ENCODE measurements at places on chromosomes 13 and 19. TPM values are rescaled to one million over a fixed set of nuclear protein-coding genes. Genes with fewer than 3 reads are reported as not detected.

DNA sequence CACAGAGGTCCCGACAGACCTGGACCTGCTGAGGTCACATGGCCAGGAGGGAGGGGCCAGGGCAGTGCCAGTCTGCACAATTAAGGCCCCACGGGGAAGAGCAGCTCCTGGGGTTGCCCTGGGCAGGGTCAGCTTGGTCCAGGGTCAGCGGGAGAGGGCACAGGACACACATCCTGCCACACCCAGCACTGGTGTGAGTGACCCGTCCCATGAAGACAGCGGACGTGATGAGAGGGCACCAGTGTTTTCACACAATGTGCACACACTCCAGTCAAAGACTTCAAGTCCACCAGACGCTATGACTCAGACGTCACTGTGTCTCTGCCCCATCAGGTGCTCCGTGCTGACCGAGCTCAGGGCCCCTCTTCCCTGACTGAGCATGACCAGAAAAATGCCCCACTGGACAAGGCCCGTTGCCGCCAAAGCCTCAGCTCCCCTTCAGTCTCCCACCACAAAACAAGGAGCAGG lies 4.2 kb downstream of the TMEM259 start:
- no peak for DNase-seq

GRCh38 chr13:41411522-41411921 lies 45.8 kb upstream of the RGCC start:
- DNase-seq = no peak

- DNase-seq = no peak
Observed at GRCh38 chr13:95502216-95502615, 50.3 kb upstream of the CLDN10 start.

- no peak for DNase-seq
Observed at GRCh38 chr13:94261163-94261562, 218.3 kb downstream of the DCT start.

DNA sequence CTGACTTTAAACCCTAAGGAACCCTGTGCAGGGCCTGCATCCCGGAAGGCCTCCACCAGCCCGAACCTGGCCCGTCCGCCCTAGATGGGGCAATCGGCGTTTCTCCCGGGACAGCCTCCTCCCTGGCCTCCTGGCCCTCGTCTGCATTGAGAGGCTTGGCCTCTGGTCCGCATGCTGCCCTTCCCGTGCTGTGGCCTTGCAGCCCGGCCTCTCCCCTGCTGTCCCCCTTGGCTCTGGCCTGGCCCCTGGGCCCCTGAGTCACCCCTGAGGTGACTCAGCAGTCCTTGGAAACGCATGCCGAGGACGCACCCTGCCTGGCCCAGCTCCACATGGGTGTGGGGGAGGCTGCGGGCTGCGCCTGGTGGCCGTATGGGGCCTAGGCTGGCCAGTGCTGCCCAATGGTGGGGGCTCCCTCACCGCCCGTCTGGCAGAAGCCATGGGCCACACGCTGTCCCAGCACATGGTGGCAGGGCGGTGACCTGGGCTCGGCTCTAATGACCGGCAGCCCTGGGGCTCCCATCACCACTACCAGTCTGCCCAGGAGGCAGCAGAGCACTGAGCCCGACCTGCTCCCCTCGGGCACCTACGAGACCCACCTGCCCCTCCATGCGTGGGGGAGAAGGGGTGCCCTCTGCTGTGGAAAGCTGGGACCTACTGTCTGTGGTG lies 25.7 kb downstream of the SH3GL1 start:
- no peak for DNase-seq

- no peak for DNase-seq
Observed at GRCh38 chr13:41941174-41941573, 19.7 kb downstream of the VWA8 start.

- DNase-seq = no peak
Observed at GRCh38 chr13:66886264-66886663, 343.9 kb downstream of the PCDH9 start.

- DNase-seq = no peak
Observed at GRCh38 chr13:31227063-31227462, 27.3 kb downstream of the B3GLCT start.

DNA sequence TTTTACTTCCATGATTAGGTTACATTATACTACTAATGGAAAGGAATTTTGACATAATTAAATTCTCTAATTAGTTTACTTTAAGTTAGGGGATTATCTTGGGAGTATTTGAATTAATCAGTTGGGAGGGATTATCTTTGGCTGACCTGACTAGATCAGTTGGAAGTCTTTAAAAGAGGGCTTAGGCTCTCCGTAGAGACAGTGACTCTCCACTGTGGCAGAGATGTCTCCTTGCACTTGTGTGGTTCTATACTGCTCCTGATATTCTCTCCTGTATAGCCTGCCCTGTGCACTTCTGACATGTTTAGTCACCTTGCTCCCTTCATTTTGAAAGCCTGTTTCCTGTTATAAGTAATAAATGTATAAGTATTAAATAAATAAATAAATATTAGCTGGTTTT lies 1612.3 kb upstream of the PRR20A start:
- DNase-seq = no peak

- DNase-seq = no peak
Observed at GRCh38 chr19:52442179-52442578, 11.2 kb upstream of the ZNF578 start.

- DNase-seq = no peak
Observed at GRCh38 chr13:29448174-29448573, 147.3 kb downstream of the SLC7A1 start.

DNA sequence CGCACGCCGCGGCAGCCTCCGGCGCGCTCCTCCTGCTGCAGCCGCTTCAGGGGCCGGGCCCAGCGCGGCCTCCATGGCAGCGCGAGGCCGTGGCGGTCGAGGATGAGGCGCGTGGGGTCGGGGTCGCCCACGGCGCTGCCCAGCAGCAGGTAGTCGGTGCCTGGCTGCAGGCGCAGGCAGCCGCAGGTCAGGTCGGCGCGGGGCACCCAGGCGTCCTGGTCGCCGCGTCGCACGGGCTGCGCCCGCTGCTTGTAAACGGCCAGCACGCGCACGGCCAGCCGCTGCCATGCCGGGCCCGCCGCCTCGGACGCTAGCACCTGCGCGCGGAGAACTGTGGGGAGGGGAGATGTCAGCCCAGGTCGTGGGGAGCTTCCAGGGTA lies 11.1 kb downstream of the NTN5 start:
- no peak for DNase-seq

DNA sequence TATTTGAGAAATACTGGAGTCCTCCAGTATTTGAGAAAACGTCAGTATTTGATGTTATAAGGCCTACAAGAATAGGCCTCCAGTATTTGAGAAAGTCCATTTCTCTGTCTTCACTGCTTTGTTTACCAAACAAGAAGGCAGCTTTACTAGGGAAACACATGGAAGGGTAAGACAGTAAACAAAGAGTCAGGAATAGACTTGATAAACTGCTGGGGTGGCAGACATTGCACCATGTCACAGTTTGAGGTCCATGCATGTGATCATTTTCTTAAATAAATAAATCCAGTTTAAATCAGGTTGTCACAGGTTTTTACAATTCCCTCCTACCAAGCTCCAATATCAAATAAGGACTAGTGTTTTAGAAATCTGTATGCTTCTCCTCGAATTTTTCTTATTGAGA lies 1431.0 kb upstream of the SPRY2 start:
- no peak for DNase-seq

GRCh38 chr13:49838989-49839388 lies 46.5 kb upstream of the KPNA3 start:
- DNase-seq = no peak

DNA sequence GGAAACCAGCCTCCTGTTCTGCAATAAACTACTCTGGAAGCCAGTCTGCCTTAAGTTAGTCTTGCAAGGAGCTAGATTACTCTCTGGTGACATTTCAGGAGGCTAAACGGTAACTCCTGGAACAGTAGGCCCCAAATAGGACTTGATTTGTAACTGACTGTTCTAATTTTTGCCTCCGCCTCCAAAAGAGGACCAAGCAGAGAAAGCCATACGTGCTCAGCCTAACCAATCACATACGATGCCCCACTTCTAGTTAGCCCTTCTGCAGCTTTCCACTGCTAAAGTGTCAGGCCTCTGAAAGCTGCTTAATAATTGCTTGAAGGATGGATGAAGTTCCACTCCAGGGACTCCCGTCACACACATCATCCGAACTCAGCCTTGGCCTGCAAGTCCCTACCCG lies 744 bp downstream of the ZNF805 start:
- DNase-seq = no peak

- no peak for DNase-seq
Observed at GRCh38 chr13:23770973-23771372, 118.2 kb downstream of the MIPEP start.

GRCh38 chr13:35162420-35162819 lies 220.3 kb downstream of the NBEA start:
- DNase-seq = no peak

- DNase-seq = no peak
Observed at GRCh38 chr13:113848431-113849260, 15.2 kb downstream of the GAS6 start.

DNA sequence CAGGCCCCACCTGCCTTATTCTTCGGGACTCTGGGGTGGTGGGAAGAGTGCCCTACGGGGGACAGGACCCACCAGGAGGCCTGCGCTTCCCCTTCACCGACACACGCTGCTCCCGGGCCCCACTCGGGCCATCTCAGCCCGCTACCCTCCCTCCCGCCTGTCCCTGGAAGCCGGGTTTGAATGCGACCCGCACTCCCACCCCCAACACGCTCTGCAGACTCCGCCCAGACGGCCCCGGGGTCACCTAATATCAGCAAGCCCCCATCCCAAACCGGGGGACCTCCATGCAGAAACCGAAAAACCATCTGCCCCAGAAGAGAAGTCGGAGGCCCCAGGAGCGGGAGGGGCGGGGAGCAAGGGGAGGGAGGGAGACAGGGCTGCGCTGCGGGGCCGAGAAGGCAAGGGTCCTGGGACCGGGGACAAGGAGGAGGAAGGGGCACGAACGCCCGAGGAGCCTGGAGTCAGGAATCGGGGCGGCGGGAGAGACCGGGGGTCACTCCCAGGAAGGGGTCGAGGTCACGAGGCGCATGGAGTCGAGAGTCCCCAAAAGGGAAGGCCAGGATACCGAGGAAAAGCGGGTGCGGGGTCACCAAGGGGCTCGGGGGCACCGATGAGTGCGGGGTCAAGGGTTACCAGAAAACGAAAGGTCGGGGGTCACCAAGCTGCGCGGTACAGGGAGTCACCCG lies 766 bp downstream of the SBNO2 start:
- DNase-seq = peak; percentile 33

- DNase-seq = no peak
Observed at GRCh38 chr13:29439601-29440388, 155.7 kb downstream of the SLC7A1 start.

DNA sequence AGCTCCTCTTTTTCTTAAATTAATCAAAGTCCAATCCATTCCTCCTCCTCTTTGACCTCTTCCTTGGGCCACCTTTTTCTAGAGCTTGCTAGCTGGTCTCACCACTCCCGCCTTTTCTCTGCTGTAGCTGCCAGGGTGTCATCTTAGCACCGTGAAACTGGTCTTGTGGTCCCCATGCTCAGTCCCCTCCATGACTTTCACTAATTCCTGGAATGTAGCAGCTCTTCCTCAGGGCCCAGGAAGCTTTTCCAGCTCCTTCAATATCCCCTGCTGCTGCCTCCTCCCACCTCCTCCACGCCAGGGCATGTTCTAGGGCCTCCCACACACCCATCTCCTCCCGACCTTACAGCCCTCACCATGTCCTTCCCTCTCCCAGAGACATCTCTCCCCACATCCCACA lies 222.2 kb downstream of the MYO16 start:
- DNase-seq = no peak

GRCh38 chr19:19461306-19461670 lies 54.1 kb downstream of the TSSK6 start:
- DNase-seq = no peak

DNA sequence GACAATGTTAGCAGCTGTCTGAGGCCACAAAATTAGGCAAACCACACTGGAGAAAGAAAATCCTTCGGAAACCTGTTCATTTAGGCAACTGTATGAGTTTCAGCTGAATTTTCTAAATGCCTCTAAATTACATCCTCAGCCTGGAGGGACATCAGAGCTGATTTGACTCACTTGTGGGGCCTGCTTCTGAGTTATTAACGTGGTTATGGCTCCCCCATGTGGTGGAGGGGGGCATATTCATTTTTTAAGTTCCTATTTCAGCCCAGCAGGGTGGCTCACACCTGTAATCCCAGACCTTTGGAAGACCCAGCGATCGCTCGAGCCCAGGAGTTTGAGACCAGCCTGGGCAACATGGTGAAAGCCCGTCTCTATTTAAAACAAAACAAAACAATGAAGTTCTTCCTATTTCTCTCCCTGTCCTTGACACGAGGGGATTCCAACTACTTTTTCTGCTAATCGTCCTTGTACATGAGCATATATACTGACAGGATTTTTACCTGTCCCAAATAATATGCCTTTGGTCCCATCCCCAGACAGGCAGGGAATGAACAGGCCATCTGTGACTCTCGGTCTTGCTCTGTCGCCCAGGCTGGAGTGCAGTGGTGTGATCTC lies 31.5 kb upstream of the HIF3A start:
- DNase-seq = peak; percentile 25

TYROBP gene
- total RNA-seq = 0.83 TPM

CYP4F3 gene
- not detected for total RNA-seq

PTH2 gene
- total RNA-seq = not detected

ZNF208 gene
- total RNA-seq = 10.5 TPM

TMEM272 gene
- not detected for total RNA-seq

KRTDAP gene
- total RNA-seq = not detected

IGFL3 gene
- total RNA-seq = not detected

FFAR2 gene
- not detected for total RNA-seq

RBM42 gene
- 73.6 TPM for total RNA-seq

ARRDC5 gene
- 4.3 TPM for total RNA-seq

Data from activated B cell treated with CpG ODN at 0.5 μM for 24 hours (primary cell).